Right lung (tissue), 10 donors: ENCODE measurements at places on chromosomes 7 and 10.

GRCh38 chr10:7192831-7193361, 217.9 kb downstream of the SFMBT2 start:
- DNase-seq = no peak

DNA sequence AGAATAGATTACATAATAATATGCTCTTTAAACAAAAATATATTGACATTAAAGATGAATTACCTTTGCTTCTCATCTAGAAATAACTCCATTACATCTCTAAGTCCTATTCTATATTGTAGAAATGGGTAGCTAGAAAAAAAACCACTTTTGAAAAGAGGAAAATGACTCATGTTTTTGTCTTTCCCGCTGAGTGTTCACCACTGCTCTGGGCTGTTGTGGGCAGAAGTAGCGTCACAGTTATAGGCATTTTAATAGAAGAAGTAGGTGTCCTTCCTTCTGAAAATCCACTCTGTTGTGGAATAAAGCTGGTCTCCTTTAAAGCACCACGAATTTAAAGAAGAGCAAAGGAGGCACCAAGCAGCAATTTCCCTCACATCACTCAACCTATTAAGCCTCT, 117.6 kb upstream of the NFE2L3 start:
- no peak for DNase-seq

GRCh38 chr10:88317099-88317498, 266.0 kb downstream of the RNLS start:
- DNase-seq = no peak

GRCh38 chr10:66025186-66025585, 900.6 kb upstream of the LRRTM3 start:
- no peak for DNase-seq

DNA sequence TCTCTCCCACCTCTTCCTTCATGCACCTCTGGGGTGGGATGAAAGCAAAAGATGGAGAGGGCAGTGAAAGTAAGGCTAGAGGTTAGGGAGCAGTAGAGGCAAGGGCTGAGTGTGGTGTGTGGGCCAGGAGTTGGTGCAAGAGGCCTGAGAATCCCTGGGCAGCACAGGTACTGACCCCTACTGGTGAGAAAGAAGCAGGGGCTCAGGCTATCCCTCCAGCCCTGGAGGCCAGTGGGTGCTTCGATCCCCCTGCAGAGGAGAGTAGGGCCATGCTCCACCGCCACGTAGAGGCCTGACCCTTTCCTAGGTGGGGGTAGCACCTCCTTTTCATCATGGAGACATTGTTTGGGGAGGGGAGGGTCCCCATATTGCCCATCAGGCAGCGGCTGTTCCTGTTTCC, 9.8 kb downstream of the CDHR1 start:
- DNase-seq = no peak

- no peak for DNase-seq
These were observed 143.7 kb downstream of the VIPR2 start for GRCh38 chr7:159000859-159001435.

GRCh38 chr7:79403451-79403850, 50.0 kb downstream of the MAGI2 start:
- DNase-seq = peak; percentile 45

- no peak for DNase-seq
These were observed 509.4 kb downstream of the PTPRN2 start for GRCh38 chr7:158077934-158078910.

DNA sequence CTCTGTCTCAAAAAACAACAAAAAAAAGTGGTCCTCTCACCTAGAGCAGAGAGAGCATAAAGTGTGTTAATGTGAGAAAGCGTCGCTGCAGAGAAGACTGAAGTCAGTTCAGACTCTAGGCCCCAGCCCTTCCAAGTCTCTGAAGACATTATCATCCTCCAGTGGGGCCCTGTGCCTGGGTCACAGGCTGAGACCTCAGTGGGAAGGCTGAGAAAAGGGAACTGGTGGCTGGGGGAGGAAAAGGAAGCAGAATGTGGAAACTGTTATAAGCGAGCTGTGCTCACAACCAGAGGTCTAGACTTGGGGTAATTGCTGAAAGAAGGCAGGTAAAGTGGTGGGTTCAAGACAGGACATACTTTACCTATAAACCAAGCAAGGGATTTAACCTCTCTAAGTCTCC, 4.9 kb upstream of the RRP12 start:
- DNase-seq = no peak

DNA sequence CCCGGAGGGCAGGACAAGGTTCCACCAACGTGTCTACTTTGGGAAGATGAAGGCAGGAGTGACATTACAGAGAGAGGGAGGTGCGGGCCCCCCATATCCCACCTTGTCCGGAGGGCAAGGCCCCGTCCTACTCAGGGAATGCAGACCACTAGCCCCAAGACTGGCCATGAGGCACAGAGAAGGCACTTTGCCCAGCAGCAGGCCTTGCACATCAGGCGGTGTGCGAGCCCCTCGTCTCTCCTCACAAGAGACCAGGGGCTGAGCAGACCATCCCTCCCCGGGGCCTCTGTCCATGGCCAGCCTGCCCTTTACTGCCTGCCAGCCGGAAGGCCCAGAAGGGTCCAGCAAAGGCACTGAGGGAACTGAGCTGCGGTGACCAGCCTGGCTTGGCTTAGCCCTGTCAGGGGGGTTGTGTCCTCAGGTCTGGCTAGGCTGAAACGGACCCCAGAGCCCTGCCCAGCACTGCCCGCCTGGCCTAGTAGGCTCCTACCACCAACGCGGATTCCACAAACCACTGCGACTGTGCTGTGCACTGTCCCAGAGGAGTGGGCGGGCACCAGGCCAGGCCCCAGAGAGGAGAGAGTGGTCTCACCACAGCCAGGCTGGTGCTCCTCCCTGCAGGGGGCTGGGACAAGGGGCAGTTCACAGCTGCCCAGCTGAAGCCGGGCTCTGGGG, 16.7 kb downstream of the CAMK2B start:
- DNase-seq = no peak

GRCh38 chr7:27046854-27047549, 48.8 kb downstream of the HOXA1 start:
- DNase-seq = no peak

GRCh38 chr7:875051-875450, 1.3 kb upstream of the GET4 start:
- DNase-seq = no peak

DNA sequence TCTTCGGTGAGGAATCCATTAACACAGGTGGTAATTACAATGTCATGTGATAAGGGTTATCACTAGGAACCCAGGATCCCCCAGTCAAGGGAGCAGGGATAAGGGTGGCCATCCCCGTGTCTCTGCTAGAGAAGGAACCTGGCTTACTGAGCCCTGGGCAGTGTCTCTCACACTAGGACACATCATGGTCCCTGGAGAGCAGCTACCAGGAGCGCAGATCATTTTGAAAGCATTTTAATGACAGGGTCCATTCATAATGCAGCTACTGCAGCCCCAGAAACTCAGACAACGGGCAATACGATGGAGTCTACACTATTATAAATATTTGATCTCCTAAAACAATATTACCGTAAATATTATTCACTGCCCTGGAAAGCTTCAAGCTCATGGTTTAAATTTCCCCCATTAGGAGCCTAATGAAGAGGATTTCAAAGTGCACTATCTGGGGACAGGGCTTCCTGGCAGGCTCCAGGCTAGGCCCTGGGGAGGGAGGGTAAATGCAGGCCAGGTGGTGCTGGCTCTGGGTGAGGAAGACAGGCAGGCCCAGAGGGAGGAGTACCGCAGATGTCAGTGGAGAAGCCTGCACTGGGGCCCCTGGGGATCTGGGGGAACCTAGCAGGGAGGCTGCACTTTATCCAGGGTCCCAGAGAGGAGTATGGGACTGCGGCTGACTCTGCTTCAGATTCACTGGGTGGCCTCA, 52.6 kb upstream of the LOXL4 start:
- DNase-seq = no peak

- no peak for DNase-seq
These were observed 52.6 kb downstream of the RASGEF1A start for GRCh38 chr10:43214071-43214955.

GRCh38 chr7:29612596-29612995, 49.0 kb downstream of the PRR15 start:
- no peak for DNase-seq

DNA sequence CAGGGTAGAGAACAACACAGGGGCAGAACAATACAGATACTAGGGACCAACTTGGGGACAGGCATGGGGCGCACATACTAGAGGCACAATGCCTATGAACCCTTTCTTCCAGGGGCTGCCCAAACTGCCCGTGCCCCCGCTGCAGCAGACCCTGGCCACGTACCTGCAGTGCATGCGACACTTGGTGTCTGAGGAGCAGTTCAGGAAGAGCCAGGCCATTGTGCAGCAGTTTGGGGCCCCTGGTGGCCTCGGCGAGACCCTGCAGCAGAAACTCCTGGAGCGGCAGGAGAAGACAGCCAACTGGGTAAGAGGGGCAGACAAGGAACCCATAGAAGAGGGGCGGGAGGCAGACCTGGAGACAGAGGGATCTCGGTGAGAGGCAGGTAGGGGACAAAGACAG, 5.8 kb downstream of the CHAT start:
- DNase-seq = no peak

GRCh38 chr7:92991190-92991589, 126.6 kb downstream of the SAMD9 start:
- no peak for DNase-seq

DNA sequence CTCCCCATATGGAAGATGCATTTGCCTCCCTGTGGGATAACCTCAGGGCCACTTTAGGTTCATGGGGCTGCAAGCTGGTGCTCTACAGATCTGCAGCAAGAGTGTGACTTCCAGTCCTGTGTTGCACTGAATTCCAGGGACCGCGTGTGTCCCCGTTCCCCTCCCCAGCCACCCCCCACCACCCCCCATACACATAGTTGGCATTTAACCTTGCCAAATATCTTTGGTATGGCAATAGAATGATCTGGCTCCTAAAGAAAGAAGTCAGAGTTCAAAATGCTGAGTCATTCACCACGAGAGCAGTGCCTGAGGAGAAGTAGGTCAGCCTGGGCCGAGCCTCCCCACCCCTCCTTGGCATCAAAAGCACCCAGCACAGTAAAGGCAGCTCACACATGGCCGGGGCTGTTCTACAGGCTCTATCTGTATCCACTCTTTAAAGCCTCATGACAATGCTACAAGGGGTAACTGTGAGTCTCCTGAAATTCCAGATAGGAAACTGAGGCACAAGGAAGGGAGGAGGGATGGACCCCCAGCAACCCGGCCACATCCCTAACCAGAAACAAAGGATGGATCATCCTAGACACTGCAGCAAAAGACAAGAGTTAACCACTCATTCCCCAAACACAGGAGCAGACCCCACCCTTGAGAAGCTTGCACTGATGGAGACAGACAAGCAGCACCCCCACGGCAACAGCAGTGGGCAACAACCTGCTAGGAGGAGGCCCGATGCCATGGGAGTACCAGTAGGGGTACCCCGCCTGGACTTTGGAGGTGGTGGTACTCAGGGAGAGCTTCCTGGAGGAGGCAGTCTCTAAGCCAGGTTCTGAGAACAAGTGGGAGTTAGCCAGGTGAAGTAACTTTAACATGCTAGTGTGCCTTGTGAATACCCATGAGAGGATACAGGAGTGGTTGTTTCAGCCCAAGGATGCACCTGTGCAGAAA, 70.3 kb upstream of the NANOS1 start:
- peak; percentile 11 for DNase-seq

DNA sequence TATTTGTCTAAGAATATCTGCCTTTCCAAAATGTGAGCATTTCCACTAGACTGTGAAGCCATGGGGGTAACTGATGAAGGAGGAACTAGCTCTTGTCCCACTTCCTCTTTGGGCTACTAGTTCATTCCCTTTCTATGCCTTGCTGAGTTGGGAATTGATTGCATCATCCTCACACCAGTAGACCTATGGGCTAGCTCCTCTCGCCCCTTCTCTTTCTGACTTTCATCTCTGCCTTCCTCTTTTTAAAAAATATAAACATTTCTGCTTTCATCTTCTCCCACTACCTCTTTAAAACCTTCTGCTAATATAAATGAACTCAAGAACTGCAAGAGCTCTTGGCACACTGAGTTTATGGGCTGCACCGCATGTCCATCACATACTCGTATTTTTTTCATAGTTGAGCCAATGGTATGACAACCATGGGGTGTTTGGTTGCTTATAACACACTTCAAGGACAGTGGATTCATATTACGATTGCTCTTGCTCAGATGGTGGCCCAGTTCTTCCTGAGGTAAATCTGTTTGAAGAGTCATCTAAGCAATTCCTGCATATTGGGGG, 182.0 kb downstream of the REEP3 start:
- no peak for DNase-seq

- no peak for DNase-seq
These were observed 22.6 kb downstream of the WNT8B start for GRCh38 chr10:100485366-100485765.

DNA sequence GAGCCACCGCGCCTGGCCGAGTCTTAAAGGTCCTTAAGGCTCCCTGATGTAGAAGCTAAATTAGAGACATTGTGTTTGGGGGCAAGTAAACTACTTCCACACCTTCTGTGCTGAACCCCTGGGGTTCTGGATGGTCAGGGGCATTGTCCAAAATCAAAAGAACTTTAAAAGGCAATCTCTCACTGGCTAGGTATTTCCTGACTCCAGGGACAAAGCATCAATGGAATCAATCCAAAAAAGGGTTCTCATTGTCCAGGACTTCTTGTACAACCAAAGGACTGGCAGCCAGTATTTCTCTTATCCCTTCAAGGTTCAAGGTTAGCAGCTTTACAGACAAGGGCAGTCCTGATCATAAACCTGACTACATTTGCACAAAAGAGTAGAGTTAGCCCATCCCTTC, 24.0 kb downstream of the SRPK2 start:
- no peak for DNase-seq

- no peak for DNase-seq
These were observed 68.9 kb downstream of the DYNC1I1 start for GRCh38 chr7:95840953-95841950.

DNA sequence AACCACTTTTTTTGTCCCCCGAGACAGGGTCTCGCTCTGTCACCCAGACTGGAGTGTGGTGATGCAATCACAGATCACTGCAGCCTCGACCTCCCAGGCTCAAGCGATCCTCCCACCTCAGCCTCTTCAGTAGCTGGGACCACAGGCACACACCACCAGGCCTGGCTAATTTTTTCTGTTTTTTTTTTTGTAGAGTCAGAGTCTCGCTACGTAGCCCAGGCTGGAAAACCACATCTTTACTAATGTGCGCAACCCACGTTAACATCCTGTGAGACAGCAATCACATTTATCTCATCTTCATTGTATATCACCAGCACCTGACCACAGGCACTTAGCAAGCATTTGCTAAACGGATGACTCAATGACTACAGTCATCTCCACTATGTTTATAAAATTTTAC, 77.8 kb upstream of the ATP6V0A4 start:
- no peak for DNase-seq

DNA sequence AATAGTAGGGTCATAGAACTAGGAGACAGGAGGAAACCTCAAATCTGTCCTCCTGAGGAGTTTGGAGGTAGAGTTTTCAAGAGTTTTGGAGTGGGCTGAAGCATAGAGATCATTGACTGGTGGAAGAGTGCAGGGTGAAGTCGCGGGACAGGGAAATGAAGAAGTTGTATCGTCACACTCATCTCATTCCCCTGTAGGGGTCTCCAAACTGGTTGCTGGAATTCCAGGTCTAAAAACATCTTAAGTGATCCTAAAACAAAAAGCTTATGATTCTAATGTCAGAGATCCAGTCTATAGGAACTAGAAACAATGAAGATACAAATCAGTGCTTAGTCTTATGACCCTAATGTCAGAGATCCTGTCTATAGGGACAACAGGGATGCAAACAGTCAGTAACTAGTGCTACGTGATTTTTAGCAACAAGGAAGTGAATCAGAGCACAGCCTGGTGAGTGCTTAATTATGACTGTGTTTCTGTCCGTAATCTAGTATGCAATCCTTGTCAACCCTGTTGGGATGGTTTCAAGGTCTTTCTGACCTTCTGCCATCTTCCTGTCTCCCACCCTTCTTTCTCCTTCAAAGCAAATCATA, 139.4 kb downstream of the SKIDA1 start:
- DNase-seq = no peak
